Fibroblast of the aortic adventitia (primary cell): ENCODE measurements at places on chromosomes 4 and X. TPM values are rescaled to one million over a fixed set of nuclear protein-coding genes. Genes with fewer than 3 reads are reported as not detected.

The FAM9C gene
- not detected in 2 replicates for total RNA-seq

The GPR50 gene
- not detected in 2 replicates for total RNA-seq

The TEX28 gene
- not detected in 2 replicates for total RNA-seq

The ASMT gene
- not detected in 2 replicates for total RNA-seq

The BST1 gene
- total RNA-seq = 19.7 and 54.9 TPM in 2 replicates

The SGMS2 gene
- total RNA-seq = 144 and 145 TPM in 2 replicates

The IQCM gene
- total RNA-seq = 0.16 and 0.27 TPM in 2 replicates

The UGT2B15 gene
- total RNA-seq = not detected in 2 replicates

The ADAM29 gene
- not detected in 2 replicates for total RNA-seq

The PAGE4 gene
- not detected in 2 replicates for total RNA-seq

The ATP1B4 gene
- not detected in 2 replicates for total RNA-seq

The FRAS1 gene
- 1.9 and 16.8 TPM in 2 replicates for total RNA-seq

The GPR143 gene
- 0.33 TPM in 1 of 2 replicates, not detected in the other for total RNA-seq
